NCI-H524 treated with DMSO at 0.1 percent for 48 hours (cell line): ENCODE measurements at places on chromosomes 7 and 10.

GRCh38 chr10:86075512-86075911, 291.1 kb downstream of the GRID1 start:
- DNase-seq = no peak

DNA sequence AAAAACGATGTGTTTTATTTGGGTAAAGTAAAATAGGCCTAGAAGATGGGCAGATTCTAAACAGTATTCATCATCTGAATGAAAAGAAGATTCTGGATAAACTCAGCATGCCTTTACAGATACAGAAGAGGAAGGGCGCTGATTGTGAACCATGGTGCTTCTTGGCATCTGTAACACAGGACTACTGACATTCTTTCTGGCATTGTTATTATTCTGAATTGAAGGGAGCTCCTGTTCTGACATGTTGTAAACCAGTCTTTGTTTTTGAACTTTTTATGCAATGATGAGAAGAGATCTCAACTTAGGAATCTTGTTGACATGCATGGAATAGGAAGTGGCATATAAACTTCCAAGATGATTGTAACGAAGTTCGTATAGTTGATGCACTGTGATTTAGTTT, 13.5 kb downstream of the RPA3 start:
- no peak for DNase-seq

DNA sequence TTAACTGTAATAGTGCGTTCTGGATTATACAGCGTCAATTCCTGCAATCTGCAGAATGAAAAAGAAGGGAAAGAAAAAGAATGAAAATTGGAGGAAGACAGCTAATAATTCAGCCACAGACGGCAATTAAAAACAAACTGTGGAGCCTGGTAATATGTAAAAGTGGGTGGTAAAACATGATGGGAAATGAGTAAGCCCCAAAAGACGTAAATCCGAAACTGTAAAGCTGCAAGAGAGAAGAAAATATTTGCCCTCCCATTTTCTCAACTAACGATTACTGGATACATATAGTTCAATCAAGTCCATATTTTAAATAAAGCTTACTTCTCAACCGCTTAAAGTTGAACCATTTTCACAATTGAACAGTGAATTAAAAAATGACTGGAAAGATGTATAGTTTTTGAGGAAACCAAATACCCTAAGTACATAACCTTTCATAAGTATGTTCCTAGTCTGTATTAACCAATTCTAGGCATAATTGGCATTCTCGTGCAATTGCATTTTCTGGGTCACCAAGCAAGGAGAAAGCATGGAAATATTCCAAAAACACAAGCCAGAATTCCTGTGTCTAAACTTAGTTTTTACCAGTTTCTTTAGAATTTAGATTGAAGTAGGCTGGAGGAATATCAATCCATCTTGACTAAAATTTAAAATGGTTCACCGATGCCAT, 44.8 kb downstream of the MALSU1 start:
- no peak for DNase-seq

DNA sequence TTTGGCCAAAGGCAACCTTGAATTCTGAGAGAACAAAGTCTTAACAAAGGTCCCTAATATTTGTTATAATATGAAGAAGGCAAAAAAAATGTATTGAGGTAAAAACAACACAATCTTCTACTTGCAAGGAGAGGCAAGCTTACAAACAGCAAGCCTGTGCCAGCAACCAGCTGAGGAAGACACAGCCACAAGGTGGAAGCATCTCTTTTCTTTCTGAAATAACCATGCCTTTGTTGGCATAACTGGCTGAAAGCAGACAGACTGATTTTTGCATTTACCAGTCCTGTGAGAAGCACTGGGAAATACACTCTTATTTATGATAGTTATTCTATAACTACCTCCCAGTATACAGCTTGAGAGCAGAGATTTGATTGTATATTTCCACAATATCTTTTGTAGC, 292.0 kb downstream of the PHTF2 start:
- no peak for DNase-seq

GRCh38 chr7:113197274-113197673, 78.9 kb upstream of the SMIM30 start:
- DNase-seq = no peak

GRCh38 chr10:43272030-43272429, 5.2 kb upstream of the RASGEF1A start:
- no peak for DNase-seq

- no peak for DNase-seq
Measured at GRCh38 chr7:141439776-141440175, 111.4 kb upstream of the AGK start.
